ENCODE measurements at places on chromosomes 12 and 14.

DNA sequence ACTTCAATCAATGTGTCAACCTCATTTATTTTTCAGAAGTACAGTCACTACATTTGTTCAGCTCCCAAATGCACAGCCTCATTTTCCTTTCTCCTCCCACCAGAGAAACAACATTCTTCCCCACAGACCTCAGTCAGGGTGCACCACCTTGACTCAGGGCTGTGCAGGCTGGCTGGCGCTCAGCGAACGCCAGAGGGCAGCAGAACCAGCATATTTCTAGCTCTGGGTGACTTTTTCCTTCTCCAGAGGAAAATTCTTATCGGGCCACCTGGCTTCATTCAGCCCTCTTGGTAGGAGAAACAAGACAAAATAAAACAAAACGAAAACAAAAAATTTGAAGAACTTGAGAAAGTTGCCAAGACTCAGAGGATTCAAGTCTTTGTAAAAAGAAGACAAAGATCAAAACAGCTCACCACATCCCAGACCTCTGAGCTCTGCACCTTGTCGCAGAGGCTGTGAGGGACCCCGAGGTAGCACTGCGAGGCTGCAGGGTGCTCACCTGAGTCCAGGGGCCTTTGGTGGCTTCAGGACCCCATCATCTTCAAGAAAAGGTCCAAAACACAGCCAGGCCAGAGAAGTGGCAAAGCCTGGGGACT is 33.7 kb downstream of the PAH start:
- DNase-seq: no peak

GRCh38 chr12:107079172-107080011 is 14.0 kb downstream of the CRY1 start:
- DNase-seq: peak; percentile 52

GRCh38 chr12:50981319-50982239 is 29.2 kb downstream of the HIGD1C start:
- DNase-seq: no peak

GRCh38 chr12:11228296-11228879 is 41.1 kb downstream of the PRB3 start:
- DNase-seq: no peak

GRCh38 chr12:47686645-47687240 is 19.1 kb downstream of the RPAP3 start:
- DNase-seq: peak; percentile 67

DNA sequence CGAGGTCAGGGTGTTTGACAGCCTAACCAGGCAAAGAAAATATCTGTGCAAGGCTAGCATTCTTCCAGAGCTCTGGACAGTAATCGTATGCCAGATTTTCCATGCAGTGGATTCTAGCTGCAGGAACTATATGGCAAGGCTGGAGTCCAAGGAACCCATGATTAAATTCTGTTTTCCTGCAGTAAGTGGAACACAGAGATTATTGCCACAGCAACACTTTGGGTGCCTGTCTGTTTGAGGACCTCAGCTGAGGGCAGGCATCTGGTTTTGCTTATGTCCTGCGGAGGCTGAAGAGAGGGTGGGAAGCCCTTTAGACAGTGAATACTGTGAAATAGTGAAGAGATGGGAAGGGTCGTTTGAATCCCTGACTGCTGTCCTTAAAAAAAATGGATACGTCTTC is 104.4 kb downstream of the DAD1 start:
- no peak for DNase-seq

GRCh38 chr14:95015046-95015445 is 142.3 kb downstream of the DICER1 start:
- DNase-seq: no peak

DNA sequence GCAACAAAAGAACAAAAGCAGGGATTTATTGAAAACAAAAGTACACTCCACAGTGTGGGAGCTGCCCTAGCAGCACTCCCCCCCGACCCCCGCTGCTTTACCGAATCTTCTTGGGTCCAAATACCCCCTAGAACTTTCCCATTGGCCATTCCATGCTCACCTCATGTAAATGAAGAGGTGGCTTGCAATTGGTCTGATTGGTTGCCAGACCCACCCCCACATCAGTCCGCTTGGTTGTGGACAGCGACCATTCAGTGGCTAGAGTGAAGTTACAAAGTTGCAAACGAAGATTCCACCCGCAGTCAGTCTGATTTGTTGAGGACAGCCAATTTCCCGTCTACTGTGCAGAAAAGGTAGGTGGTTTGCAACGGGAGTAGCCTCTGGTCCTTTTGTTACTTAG is 3.9 kb downstream of the STYX start:
- no peak for DNase-seq

- no peak for DNase-seq
Measured at GRCh38 chr12:7695566-7696197, at the start of gene GDF3. GDF3 (minus strand) TSS chr12:7695775; CDS start chr12:7695728, 47 bp downstream.

DNA sequence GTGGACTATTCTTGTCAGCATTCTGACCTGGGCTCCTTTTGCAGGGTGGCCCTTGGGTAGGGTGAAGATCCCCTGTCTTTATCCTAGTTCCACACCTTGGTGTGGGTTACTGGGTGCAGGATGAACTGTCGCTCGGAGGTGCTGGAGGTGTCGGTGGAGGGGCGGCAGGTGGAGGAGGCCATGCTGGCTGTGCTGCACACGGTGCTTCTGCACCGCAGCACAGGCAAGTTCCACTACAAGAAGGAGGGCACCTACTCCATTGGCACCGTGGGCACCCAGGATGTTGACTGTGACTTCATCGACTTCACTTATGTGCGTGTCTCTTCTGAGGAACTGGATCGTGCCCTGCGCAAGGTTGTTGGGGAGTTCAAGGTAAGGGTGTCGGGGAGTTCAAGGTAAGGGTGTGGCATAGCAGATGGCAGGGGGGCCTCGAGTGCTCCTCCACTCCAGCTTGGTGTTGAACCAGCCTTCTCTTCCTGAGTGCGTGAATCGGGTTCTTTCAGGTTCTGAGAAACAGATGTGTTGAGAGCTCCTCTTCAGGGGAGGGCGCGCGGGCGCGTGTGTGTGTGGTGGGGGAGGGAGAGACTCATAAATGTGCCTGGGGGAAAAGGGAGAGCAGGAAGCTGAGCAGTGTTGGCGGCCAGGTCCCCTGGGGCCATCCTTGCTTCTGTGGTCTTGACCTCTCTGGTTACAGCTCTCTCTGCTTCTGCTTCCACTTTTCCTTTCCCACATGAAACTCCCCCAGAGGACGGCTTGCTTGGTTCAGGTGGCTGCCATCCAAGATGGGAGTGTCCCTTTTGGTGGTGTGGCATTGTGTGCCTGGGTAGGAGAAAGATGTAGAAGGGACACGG is 4.0 kb downstream of the ATG101 start:
- no peak for DNase-seq

DNA sequence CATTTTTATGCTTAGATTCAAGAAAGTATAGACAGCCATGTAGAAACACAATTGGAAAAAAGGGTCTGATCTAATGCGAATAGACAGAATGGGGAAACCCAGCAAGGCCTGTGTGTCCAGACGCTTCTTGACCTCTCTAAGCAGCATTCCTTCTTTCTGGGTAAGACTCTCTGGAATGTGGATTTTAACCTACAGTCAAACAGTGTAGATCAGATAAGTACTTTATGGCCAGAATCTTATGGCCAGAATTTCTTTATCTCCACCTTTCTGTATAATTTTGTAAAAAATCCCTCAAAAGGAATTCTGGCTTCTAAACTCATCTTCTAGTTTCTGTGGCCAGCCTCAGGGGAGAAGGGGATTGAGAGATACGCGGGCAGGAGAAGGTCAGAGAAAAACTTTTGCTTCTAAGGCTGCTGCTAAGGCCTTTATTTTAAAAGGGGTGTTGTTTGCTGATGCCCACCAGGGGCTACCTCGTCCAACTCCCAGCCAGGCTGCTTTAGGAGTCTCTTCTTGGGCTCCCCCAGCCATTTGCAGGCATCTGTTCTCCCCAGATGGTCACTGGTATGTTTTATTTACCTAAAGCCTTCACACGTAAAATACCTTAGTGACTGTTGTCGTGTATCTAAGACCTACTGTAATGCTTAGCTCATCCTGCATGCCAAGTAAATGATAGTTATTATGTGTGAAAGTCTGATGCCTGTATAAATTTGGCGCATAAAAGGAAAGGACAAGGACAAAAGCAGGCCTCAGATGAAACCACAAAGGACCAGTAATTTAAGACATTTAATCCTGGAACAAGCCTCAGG is 68.4 kb downstream of the ANO6 start:
- no peak for DNase-seq

DNA sequence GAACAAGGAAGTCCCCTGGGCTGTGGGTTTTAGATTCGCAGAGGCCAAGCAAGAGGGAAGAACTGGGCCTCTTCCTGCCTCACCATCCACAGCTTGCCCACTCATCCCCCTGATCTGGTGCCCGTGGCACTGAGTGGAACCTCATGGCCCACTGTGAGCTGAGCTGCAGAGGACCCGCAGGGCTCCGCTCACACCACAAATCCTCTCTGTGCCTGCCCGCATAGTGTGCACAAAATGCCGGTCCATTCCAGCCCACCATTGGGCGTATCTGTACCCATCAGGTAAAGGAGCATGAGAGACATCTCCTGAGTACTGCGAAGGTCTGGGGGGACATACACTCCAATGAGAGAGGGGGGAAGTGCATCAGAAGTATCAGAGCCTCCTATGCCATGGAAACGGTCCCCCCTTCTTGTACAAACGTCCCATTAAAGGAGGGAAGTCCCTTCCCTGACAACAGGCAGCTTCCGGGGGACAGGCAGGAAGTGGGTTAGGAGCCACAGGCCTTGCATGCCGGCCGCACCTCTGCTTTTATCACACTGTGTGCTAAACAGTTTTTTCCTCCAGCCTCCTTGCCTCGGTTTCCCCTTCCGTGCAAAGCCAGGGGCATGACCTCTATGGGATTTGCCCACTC is 309.4 kb upstream of the DIO3 start:
- DNase-seq: no peak

GRCh38 chr14:104296388-104297312 is 158.3 kb downstream of the KIF26A start:
- DNase-seq: no peak

GRCh38 chr14:61334197-61334701 is 12.9 kb downstream of the PRKCH start:
- DNase-seq: peak; percentile 61

GRCh38 chr12:26853303-26854030 is 20.5 kb upstream of the ITPR2 start:
- DNase-seq: peak; percentile 59

GRCh38 chr14:74985028-74985310 is 17.8 kb upstream of the EIF2B2 start:
- DNase-seq: no peak

All from natural killer cell (primary cell).